ENCODE measurements at places on chromosomes 13 and 19. TPM values are rescaled to one million over a fixed set of nuclear protein-coding genes. Genes with fewer than 3 reads are reported as not detected.

GRCh38 chr19:44657211-44657921 lies 13.7 kb downstream of the PVR start:
- DNase-seq: peak; percentile 78

DNA sequence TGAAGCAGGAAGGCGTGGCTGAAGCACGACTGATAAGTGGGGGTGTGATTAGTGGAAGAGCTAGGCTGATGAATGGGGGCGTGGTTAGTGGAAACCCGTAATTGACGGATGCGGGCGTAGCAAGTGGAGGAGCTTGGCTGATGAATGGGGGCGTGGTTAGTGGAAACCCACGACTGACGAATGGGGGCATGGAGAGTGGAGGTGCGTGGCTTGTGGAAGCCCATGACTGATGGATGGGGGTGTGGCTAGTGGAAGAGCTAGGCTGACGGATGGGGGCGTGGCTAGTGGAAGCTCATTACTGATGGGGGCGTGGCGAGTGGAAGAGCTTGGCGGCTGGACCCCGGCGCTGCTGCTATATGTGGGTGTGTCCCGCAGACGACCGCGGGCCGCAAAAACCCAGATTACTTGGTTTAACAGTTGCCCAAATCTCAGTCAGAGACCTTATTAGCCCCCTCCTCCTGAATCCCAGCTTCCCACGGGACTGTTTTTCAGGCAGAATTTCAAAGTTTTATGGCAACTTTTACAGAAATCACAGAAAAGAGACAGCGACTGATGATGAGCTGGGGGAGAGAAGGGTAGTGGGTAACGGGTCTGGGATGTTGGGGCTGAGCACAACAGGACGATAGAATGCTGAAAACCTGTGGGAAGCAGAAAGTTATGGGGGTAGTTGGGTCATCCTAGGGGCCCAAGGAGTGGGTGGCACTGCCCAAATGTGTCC lies 9.0 kb upstream of the MEIS3 start:
- peak; percentile 91 for DNase-seq

DNA sequence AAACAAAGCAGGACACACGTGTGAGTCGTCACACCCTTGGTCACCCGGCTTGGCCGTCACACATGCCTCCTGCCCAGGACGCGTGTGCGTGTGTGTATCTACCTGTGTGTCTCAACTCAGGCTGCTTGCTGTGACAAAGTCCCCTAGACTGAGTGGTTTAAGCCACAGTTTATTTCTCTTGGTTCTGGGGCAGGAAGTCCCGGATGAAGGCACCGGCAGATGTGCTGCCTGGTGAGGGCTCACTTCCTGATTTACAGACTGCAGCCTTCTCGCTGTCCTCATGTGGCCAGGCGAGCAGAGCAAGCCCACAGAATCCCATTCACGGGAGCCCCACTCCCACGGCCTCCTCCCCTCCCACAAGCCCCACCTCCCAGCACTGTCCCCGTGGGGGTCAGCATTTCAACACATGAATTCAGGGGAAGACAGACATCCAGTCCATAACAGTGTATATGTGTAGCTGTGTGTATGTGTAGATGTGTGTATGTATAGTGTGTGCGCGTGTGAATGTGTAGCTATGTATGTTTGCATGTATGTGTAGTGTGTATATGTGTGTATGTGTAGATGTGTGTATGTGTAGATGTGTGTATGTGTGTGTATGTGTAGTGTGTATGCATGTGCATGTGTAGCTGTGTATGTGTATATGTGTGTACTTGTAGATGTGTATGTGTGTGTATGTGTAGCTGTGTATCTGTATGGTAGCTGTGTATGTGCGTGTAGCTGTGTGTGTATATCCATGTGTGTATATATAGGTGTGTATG lies 51.5 kb downstream of the MCF2L start:
- DNase-seq: no peak

DNA sequence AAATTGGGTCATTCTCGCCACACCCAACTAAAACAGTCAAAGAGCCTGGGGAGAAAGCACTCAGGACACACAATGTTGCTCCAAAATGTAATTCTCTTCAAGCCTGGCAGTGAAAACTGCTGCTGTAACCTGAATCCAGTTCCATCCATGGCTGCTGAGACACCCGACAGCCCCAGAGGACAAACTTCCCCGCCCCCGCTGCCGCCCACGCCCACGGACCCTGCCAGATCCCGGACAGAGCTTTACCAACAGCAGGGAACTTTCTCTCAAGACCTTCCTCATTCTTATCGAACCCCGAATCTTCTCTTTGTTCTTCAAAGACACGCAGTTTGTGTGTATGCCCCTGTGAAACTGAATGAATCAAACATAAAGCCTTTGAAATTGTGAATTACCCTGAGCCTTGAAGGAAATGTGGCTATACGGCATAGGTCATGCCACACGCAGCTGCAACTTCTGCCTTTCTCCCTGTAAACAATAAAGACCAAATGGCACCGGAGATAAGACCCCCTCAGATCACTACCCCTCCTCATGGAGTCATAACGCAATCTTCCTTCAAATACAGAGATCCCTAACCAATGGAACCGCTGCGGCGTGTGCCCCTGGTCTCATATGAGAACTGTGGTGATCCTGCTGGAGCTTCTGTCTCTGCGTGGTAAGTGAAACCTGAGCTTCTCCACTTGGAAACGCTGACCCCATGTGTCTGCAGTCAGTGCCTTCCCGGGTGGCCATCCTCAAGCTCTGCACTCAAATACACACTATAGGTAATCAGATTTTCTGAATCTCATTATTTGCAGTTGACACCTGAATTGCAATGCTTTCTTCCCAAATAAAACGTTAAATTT lies 4.8 kb upstream of the LAMP1 start:
- no peak for DNase-seq

- DNase-seq: no peak
Observed at GRCh38 chr13:27573265-27573664, 47.1 kb downstream of the LNX2 start.

GRCh38 chr19:57403737-57404563 lies 7.0 kb upstream of the ZNF17 start:
- DNase-seq: no peak

- peak; percentile 86 for DNase-seq
Observed at GRCh38 chr19:49690656-49691242, at the start of gene CPT1C. CPT1C (plus strand) TSS chr19:49691116; CDS start chr19:49692253, 1,137 bp downstream.

GRCh38 chr13:101880581-101880980 lies 428.1 kb downstream of the ITGBL1 start:
- no peak for DNase-seq

KIR2DL1 gene
- total RNA-seq: not detected

GRCh38 chr13:113052971-113053370 lies 52.6 kb upstream of the F7 start:
- DNase-seq: no peak

ZNF497 gene
- 4.1 TPM for total RNA-seq

GRCh38 chr13:110430391-110431336 lies 123.6 kb downstream of the COL4A2 start:
- DNase-seq: no peak

DNA sequence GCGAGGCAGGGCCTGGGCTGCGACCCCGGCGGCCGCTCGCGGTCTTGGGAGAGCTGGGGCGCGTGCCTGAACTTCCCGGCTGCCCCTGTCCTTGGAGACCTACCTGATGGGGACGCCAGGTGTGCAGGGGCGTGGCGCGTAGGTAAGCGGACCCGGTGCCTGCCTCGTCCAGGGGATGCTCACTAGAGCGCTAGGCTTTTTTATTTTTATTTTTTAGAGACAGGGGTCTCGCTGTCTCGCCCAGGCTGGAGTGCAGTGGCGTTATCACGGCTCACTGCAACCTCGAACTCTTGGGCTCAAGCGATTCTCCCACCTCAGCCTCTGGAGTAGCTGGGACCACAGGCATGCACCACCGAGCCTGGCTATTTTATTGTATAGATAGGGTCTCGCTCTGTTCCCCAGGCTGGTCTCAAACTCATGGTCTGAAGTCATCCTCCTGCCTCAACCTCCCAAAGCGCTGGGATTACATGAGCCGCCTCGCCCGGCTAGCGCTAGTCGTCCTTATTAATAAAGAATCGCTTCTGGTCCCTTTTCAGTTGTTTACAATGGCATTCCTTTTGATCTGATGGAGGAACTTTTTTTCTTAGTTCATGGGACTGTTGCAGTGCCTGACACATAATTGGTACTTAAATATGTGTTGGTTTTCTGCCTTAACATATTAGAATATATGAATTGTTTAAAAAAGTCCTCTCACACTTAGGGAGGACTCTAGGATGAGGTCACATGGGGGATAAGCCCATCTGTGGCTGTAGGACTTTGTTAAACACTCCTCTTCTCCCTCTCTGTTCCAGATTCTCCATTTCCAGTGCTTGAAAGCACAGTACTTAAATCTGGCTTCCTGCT lies 812 bp downstream of the DPY19L3 start:
- no peak for DNase-seq

IFNL1 gene
- not detected for total RNA-seq

ZNF415 gene
- total RNA-seq: 15.5 TPM

SLITRK6 gene
- total RNA-seq: 13.0 TPM

LILRB1 gene
- total RNA-seq: not detected

ZNF541 gene
- not detected for total RNA-seq

DNA sequence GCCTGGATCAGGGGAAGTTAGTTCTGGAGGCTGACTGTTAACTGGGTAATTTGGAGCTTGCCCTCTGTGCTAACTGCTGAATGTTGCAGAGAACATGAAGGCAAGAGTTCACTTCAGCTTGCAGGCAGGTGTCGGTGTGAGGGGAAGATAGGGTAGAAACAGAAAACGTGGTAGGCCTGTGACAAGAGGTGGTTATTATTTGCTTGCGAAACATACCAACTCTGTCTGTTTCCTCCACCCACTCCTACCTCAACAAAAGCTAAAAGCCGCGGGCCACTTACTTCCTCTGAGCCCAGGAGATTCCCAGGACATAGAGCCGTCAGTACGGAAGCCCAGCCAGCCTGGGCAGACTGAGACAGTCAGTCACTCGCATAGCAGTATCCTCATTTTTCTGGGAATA lies 119.2 kb upstream of the ABCC4 start:
- DNase-seq: no peak

GRCh38 chr19:45103508-45104319 lies 10.7 kb downstream of the PPP1R37 start:
- no peak for DNase-seq

- DNase-seq: no peak
Observed at GRCh38 chr19:55440411-55441105, 2.5 kb downstream of the SHISA7 start.

ARID3A gene
- total RNA-seq: 124 TPM

GTF3A gene
- total RNA-seq: 69.0 TPM

RDH8 gene
- not detected for total RNA-seq

DNA sequence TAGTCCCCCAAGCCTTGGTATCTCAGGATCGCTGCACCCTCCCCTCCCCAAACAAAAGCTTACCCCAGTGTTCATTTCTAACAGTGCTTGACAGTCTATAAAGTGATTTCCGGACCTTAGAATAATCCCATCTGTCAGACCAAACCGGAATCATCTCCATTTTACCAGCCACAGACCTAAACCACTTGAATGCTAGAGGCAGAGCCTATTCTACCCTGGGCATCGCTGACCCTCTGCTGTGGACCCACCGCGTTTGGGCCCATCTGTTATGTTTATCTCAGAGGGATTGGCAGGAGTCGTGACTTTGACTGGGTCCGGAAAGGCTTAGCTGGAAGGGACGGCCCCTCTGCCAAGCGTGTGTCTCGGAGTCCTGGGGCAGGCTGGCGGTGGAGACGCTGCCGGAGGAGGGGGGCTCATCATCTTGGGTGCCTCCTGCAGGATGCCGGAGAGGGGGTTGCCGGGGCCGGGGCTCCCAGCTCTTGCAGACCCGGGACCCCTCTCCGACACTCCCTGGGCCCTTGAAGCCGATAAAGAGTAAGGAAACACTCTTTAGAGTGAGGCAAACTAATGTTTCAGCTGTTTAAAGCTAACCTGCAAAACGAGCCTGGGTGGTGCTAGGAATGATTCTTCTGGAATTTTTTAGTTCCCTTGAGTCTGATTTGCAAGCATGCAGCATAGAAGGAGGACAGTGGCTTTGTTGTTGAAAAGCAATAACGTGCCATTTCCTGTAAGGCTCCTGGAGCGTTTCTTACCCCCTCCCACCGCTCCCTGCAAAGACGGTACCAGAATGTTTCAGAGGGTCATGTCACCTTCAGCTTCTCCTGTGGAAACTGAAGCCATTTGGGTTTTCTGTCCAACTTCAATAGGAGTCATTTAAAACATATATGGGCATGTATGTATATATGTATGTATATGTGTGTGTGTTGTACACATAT lies 1.3 kb downstream of the SLC25A42 start:
- DNase-seq: no peak

NCR1 gene
- not detected for total RNA-seq

GRCh38 chr13:33541456-33541855 lies 255.9 kb upstream of the STARD13 start:
- DNase-seq: no peak

DNA sequence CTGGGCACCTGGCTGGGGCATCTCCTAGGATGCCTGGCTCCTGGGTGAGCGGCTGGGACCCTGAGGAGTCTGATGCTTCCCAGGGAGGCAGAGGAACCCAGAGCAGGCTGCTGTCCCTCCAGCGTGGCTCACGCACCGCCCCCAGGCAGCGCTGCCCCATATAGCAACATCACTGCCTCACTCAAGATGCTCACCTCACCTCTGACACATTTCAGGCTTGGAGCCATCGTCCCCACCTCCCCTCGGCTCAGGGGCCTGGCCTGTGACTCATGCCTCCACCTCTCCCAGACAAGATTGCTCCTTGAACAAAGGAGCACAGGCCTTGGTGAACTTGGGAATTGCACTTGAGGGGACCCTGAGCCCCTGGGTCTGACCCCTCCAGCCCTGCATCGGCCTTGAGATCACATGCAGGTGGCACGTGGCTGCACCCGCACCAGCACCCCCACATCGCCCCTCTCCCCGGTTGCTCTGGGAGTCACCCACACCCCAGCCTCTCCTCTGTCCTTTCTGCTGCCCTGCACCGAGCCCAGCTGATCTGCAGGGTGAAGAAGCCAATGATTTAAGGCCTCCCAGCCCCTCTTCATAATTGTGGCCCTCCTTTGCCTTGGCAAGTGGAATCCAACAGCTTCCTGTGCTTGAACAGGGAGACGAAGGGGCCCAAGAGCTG lies 11.2 kb downstream of the CEBPA start:
- no peak for DNase-seq

SLC25A41 gene
- 1.1 TPM for total RNA-seq

- DNase-seq: no peak
Observed at GRCh38 chr13:51218626-51219025, 3.6 kb upstream of the FAM124A start.

ICAM5 gene
- total RNA-seq: 2.3 TPM

GRCh38 chr19:9786342-9786741 lies 17.8 kb upstream of the ZNF846 start:
- no peak for DNase-seq

Data from type B pancreatic cell (in vitro differentiated cells).